Ammon's horn (tissue), 1 donor: ENCODE measurements at places on chromosomes 2 and 18.

- no peak for DNase-seq
Observed at GRCh38 chr18:12409469-12409868, 1.7 kb downstream of the PRELID3A start.

GRCh38 chr18:2881088-2881839 lies 34.5 kb downstream of the EMILIN2 start:
- no peak for DNase-seq

DNA sequence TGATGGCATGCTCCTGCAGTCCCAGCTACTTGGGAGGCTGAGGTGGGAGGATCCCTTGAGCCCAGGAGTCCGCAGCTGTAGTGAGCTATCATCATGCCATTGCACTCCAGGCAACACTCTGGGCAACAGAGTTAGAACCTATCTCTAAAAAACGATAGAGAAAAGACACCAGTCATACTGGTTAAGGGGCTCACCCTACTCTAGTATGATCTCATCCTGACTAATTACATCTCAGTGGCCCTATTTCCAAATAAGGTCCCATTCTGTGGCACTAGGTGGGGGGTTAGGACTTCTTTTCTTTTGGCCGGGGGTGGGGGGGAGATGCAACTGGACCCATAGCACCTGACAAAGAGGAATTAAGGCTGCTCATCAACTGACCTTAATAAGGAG lies 163.2 kb upstream of the NCK2 start:
- no peak for DNase-seq

GRCh38 chr2:30110773-30111172 lies 36.0 kb upstream of the YPEL5 start:
- no peak for DNase-seq

- no peak for DNase-seq
Observed at GRCh38 chr18:49071778-49072177, 121.0 kb upstream of the SMAD7 start.

DNA sequence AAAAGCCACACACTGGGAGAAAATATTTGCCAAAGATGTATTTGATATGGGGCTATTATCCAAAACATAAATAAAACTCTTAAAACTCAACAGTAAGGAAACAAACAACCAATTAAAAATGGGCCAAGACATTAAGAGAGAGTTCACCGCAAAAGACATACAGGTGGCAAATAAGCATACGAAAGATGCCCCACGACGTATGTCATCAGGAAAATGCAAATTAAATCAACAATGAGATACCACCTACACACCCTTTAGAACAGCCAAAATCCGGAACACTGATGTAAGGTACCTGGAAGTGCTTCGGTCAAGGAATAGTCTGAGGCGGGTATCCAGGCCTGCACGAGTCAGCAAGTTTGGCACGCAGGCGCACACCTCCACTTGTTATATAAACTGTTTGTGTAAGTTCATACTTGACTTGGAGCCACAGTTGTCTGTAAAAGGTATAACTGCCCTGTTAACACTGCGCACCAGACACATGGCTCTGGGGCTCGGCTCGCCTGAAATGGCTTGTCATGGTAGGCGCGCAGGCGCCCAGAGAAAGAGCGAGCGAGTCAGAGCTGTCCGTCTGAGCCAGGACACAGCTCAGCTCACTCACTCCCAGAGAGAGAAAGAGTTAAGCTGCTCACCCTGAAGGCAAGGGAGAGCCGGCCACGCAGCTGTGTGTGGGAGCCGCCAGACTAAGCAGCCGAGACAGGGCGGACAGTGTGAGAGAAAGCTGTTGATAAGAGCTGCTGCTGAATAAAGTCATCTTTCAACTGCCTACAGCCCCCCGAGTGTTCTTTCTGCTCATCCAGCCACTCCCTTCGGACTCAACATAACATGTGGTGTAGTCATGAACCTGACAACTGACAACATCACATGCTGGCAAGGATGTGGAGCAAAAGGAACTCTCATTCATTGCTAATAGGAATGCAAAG lies 87.3 kb downstream of the HNRNPLL start:
- peak; percentile 28 for DNase-seq

DNA sequence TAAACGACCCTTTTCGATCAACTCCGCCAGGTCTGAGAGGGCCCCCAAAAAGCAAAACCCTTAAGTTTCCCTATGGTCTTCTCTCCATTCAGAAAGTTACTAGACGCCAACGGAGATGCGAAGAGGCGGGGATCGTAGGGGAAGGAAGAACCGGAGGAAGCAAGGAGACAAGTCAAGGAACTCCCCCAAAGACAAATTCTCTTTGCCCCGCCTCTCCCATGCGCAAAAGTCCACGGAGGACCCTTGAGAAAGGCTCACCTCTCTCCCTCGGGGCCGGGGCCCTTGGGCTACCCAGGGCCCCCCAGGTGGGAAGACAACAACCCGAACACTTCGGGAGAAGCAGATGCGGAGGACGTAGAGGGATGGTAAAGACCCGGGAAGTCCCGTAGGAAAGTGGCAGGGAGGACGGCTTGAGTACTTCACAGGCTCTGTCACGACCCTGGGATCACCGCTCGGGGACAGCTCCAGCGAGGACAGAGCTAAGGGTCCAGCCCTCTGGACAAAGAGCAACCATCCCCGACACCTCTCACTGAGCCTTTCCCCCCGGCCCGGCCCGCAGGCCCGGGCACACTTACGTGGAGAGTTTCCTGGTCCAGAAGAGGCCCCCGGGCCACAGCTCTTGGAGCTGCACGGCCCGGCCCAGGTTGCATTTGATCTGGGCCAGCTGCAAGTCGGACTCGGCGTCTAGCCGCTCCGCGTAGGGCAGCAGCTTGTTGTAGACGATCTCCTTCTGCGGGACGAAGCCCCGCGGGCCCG lies 647 bp downstream of the PSME4 start:
- peak; percentile 59 for DNase-seq

GRCh38 chr18:45165871-45166270 lies 449.4 kb upstream of the SLC14A2 start:
- no peak for DNase-seq
